ENCODE measurements at places on chromosomes 16 and 17.

GRCh38 chr17:44655983-44656710, at the start of gene MEIOC:
Gene MEIOC (plus strand): TSS chr17:44656468. CDS start chr17:44656614, 146 bp downstream.
- peak; percentile 11 for DNase-seq

- no peak for DNase-seq
These were observed 39.6 kb upstream of the RCVRN start for GRCh38 chr17:9944704-9945103.

GRCh38 chr16:11666103-11667055, 1.9 kb upstream of the SNN start:
- no peak for DNase-seq

- no peak for DNase-seq
These were observed 1.1 kb downstream of the CDH15 start for GRCh38 chr16:89172528-89173173.

DNA sequence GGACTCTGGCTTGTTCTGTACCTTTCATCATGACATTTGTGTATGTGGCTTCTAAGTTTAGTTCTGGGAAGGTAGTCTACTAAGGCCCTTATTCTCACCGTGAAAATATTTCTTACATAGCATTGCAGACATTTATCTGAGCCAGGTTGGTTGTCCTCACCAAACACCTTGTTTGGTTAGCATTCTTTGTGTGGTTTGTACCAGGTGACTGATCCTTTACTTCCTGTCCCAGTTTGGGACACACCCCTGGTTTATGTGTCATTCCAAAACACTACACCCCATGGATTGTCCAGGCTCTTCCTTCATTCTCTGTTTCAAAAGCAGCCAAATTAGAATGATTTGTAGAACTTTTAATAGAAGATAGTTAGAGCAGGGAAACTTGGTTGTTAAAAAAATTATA, 23.2 kb upstream of the DUSP14 start:
- DNase-seq, result no peak

Measured in activated naive CD8-positive, alpha-beta T cell treated with anti-CD3 and anti-CD28 coated beads, Interleukin-2, amount 50 U/mL, for 16 hours (primary cell).